HTR-8/SVneo (cell line): ENCODE measurements at places on chromosomes 13 and 19.

GRCh38 chr13:97234742-97235141, 12.6 kb downstream of the MBNL2 start:
- no peak for DNase-seq

GRCh38 chr19:22491746-22492145, 69.6 kb upstream of the ZNF98 start:
- DNase-seq, result no peak

GRCh38 chr19:52936954-52937325, 13.7 kb upstream of the ZNF888 start:
- no peak for DNase-seq

DNA sequence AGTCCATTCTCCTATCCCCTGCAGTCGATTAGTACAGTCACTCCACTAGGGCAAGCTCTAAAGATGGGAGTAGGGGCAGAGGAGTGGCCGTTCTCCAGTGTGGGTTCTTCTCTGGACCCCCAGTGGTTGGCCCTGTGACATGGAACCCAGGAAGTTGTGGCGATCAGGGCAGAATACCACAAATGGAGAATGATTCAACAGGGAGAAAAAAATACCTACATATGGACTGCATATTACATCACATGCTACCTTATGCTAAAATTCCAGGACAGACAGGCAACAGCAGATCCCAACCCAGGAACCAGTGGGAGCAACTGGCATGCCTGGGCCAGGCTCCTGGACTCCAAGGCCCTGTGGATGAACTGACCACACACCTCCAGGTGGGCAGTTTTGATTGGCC, 20.4 kb downstream of the POU2F2 start:
- no peak for DNase-seq

- peak; percentile 26 for DNase-seq
Measured at GRCh38 chr19:52237771-52238400, 31.5 kb upstream of the ZNF766 start.

GRCh38 chr13:38967446-38967845, 23.2 kb downstream of the STOML3 start:
- no peak for DNase-seq

DNA sequence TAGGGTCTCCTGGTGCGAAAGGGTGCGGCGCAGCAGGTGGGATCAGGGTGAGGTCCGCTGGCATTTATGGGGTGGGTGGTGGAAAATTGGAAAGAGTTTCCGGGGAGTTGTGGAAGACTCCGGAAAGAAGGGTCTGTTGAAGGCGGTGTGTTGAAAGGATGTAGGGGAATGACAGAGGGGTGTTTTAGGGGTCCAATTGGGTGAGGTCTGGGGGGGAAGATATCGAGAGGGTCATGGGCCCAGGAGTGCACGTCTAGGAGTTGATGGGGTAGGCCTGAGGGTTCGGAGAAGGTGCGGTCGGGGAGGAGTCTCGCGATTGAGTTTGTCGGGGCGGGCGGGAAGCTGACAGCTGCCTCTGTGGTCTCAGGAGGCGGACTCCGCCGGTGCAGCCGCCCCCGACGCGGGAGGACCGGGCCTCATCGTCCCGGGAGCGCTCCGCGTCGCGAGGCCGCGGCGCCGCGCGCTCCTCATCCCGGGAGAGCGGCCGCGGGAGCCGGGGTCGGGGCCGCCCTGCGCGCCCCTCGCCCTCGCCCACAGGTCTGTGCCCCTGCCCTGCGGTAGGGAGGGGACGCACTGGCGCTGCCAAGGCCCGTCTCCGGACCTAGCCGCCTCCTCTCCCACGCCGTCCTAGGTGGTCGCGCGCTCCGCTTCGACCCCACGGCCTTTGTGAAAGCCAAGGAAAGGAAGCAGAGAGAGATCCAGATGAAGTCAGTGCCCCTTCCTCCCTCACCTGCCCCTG, 7.0 kb downstream of the PGLYRP1 start:
- no peak for DNase-seq

- peak; percentile 79 for DNase-seq
Measured at GRCh38 chr19:12611361-12611699, 610 bp downstream of the ZNF791 start.

- no peak for DNase-seq
Measured at GRCh38 chr13:20546556-20546955, 20.4 kb upstream of the IFT88 start.

DNA sequence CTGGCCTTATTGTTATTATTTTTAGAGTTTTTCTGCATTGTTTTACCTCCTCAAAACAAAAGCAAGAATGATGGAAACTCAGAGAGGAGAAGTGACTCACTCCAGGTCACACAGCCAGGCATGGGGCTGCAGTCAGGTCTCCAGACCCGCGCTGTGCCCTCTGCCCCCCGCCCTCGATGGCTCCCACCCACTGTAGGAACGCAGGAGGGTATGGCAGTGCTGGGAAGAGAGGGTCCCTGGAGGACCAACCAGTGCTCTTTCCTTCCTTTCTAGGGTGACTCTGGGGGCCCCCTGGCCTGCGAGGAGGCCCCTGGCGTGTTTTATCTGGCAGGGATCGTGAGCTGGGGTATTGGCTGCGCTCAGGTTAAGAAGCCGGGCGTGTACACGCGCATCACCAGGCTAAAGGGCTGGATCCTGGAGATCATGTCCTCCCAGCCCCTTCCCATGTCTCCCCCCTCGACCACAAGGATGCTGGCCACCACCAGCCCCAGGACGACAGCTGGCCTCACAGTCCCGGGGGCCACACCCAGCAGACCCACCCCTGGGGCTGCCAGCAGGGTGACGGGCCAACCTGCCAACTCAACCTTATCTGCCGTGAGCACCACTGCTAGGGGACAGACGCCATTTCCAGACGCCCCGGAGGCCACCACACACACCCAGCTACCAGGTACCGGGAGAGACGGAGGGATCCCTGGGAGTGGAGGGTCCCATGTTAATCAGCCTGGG, 5.6 kb downstream of the TIMM13 start:
- no peak for DNase-seq

- no peak for DNase-seq
Measured at GRCh38 chr19:6055013-6055795, 55.1 kb downstream of the RFX2 start.

GRCh38 chr13:51070005-51070649, 40.9 kb downstream of the C13orf42 start:
- DNase-seq, result peak; percentile 45

DNA sequence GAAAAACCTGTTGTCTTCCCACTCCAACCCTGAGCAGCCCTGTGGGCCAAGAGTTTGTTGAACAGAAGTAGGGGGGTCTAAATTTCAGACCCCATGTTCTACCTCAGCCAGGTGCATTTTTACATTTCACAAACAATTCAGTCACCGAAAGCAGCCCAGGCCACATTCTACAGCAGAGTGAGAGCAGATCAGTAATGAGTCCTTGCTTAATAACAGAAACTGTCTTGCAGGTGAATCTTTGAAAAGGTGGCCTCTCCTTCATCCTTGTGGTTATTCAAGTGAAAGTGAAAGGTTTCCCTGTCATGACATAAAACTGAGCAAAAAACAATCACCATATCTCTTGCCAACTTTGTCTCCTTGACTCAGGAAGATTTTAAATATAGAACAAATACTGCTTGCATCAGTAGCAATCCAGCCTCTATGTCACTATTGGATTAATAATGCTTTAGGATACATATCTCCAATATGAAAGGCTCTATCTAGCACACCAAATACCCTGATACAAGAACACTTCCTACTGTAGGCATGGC, 670.2 kb downstream of the DIAPH3 start:
- no peak for DNase-seq

DNA sequence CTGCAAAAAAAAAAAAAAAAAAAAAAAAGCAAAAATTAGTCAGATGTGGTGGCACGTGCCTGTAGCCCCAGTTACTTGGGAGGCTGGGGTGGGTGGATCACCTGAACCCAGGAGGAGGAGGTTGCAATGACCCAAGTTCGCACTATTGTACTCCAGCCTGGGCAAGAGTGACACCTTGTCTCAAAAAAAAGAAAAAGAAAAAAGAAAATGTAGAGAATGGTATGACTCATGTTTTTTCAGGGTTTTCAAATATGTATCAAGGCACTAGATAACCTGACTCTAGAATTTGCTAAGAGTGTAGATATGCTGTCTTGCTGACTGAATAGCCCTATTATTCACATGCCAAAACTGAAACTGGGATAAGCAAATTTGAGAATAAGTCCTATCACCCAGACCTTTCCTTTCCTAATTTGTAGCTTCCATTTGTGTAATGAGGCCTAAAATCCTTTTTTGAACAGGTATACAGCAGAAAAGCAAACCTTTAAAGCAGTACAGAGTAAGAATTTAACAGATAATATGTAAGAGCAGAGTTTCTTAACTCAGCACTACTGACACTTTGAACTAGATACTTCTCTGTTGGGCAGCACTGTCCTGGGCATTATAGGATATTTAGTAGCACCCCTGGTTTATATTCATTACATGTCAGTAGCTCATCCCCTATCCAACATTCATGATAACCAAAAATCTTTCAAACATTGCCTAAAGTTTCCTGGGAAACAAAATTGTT, 108.6 kb downstream of the ELF1 start:
- DNase-seq, result no peak

DNA sequence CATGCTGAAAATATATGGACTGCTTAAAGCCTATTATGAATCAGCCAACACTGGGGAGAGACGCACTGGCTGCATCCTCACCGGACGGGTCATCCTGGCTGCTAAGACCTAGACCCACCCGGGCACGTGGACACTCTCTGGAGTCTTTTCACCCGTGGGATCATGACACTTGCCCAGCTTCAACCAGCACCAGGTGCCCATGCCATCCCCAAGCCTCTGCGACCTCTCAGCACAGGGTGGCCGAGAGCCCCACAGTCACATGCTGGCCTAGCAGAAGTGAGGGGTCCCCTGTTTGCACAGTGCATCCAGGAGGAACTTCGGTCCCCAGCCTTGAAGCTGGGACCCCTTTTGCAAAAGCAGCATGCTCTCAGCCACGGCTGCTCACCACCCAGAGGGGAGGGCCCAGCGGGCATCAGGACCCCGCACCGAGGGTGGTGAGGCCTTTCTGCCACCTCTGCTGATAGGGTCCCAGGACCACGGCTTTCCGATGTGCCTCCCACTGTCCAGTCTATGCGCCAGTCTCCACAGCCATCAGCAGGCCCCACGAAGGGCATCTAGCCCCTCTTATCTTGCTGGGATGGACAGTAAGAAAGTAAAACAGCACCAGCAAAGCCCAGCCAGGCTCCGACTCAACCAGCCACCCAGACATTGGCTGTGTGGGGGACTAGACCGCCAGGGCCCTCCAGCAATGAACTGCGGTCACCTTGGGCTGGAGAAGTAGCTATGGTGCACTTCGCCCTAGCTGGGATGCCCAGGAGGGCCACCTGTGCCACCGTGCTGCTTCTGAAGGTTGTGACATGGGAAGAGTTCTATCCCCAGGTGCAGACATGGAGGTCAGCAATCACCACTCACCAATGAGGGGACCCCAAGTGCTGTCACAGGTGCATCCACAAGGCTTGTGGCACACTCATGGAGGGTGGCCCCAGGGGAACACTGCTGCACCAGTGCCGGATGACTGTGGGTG, 73.1 kb downstream of the CEBPG start:
- DNase-seq, result no peak

GRCh38 chr13:24619282-24619681, 60.9 kb upstream of the ATP12A start:
- DNase-seq, result no peak

GRCh38 chr13:113937527-113938180, 36.2 kb downstream of the C13orf46 start:
- DNase-seq, result no peak

DNA sequence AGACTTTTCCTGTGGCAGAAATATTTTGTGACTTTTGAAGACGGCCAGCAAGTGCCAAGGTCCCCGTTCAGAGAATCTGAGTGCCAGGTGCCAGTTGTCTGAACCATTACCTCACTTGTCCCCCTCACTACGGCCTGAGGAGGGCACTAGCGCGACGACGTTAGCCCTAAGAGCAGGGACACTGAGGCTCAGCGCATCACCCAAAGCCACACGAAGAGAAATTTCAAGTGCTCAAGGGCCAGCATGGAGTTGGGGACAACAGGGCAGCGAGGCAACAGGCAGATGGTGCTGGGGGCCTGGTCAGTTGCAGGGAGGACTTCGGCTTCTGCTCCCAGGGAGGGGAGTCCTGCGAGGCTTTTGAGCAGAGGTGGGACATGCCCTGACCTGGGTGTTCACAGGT, 9.5 kb upstream of the TYK2 start:
- no peak for DNase-seq

DNA sequence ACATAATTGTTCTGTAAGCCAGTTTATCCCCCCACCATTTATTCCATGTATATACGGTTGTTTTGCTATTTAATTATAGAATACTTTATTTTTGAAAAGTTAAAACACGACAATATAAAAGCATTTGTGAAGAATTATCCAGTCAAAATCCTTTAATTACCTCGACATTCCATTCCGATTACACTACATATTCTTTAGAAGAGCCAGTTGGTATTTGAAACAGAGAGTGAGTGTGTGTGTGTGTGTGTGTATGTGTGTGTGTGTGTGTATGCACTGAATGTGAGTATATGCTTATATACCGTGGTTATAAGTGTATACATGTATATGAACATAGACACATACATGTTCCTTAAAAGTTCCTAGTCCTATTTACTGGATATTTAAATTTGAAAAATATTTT, 87.8 kb upstream of the KLF5 start:
- no peak for DNase-seq

- DNase-seq, result no peak
Measured at GRCh38 chr13:85724546-85725432, 74.4 kb downstream of the SLITRK6 start.

- DNase-seq, result no peak
Measured at GRCh38 chr13:24685314-24685713, 5.1 kb downstream of the ATP12A start.

DNA sequence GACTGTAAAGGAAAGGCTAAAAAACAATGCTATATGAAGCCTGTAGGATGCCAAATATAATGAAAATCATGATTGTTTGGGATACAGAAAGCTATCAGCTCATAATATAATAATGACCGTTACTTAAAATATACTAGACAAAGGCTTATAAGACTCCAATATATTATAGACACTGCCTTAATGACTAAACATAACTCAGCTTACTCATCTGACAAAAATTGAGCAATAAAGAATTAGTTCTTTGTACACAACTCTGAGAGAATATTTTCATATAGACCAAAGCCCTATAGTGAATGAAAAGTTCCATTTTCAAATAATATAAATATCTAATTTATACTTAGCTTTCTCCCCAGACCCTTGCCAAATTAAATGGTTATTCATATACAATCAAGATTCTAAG, 283.3 kb downstream of the DIAPH3 start:
- DNase-seq, result no peak

DNA sequence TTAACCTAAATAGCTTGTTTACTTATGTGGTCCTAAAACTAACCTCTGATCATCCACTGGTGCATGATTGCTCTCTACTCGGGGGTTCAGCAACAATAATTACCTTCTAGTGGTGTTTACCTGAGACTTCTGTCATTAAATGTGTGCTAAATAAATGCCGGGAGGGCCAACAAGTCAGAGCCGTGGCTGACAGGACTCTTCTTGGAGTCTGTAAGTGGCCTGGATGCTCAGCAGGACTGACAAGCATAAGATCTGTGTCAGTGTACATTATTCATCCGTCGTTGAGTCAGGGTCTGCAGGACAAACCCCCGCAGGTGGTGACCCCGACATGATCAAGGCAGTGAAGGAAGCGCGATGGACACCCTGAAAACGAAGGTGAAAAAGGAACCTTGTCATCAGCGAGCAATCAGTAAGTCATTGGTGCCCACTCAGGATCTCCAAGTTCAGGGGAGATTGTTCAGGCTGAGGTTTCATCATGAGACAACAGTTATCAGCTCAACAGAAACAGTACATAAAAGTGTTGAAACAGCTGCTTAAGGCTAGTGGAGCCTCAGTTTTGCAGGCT, 1466.9 kb downstream of the UQCRFS1 start:
- DNase-seq, result no peak

- DNase-seq, result no peak
Measured at GRCh38 chr19:44742330-44743061, 6.0 kb upstream of the BCL3 start.

- DNase-seq, result peak; percentile 97
Measured at GRCh38 chr19:49676136-49676783, 811 bp upstream of the PRMT1 start.
